ENCODE measurements at places on chromosomes 3 and 15.

- DNase-seq: no peak
These were observed 40.0 kb downstream of the ATP2C1 start for GRCh38 chr3:130933801-130934345.

- peak; percentile 4 for DNase-seq
These were observed 55.1 kb upstream of the POLR2M start for GRCh38 chr15:57651445-57651844.

GRCh38 chr3:50657407-50657806 is 17.3 kb upstream of the DOCK3 start:
- no peak for DNase-seq

- no peak for DNase-seq
These were observed 25.3 kb downstream of the CAPN3 start for GRCh38 chr15:42384597-42384996.

GRCh38 chr3:182947888-182948287 is 32.5 kb downstream of the DCUN1D1 start:
- DNase-seq: peak; percentile 86

DNA sequence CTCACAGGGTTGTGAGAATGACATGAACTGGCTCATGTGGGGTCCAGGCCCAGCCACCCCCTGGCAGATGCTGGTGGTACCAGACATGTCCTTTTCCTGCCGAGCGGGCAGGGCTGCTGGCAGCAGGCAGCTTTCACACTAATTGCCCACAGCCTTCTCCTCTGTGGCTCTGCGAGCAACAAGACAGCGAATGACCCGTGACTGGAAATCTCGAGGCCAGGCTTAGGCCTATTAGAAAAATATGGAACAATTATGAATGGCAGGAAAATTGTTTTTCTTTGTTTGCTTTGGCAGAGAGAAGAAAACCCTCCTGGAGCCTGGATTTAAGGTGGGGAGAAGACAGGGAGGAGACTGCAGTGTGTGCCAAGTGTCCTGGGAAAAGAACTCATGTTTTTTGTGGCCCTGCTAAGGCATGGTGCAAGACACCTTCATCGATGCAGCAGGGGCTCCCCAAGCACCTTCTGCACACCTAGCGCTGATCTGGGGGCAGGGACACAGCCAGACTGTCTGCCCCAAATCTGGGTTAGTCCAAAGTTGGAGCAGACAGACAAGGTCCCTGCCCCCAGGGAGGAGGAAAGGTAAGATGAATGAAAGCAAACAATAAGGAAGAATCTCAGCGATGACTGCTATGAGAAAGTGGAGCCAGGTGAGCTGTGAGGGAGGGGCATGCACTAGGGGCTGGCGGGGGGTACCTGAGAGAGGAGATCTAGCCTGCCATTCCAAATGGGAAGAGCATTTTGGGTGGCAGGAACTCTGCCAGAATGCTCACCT is 193.8 kb upstream of the TLE3 start:
- no peak for DNase-seq

DNA sequence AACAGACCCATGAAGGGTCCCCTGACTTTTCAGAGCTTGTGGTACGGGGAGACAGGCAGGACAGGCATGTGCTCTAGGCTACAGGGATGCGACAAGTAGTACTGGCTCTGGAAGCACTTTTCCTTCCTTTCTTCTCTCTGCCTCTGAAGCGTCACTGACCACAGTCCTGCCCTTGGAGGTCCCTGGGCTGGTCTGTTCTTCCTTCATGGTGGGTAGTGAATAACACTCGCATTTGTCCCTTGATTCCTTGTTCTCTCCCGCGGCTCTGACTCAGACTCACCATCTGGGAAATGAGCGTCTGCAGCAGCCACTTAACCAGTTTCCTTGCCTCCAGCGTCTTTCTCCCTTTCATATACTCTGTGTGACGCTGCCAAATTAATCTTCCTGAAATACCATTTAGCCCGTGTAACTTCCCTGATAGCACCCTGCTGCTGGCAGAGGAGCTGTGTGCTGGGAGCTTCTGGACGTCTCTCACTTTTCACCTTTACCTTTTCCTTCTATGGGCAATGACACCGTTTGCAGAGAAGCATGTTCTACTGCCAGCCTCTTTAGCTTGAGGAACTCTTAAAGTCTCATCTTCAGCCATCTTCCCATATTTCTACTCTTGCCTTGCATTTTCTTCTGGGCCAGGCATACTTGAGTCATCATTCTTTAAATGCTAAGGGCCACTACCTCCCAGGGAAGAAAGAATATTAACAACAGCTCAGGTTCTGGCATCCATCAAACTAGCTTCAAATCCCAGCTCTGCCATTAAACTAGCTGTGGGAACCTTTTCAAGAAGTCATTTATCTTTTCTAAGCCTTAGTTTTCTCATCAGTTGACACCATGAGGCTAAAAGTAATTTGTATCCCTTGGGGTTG is 33.6 kb downstream of the TMEM45A start:
- no peak for DNase-seq

DNA sequence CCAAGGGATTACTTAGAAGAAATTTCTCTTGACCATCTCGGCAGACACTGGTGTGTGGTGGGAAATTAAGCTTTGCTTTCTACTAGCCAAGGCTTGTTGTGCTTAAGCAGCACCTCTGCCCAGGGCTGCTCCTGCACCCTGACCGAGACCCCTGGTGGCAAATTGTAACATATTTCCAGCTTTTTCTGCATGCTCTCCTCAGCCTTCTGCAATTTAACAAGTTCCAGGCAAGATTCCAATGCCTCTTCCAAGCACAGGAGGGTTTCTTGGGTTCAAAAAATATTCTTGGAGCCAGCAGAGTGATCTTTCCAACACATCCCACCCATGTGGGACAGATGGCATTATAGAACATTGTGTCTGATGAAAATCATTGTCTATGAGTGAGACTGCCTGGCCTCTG is 210.5 kb downstream of the CLSTN2 start:
- no peak for DNase-seq

DNA sequence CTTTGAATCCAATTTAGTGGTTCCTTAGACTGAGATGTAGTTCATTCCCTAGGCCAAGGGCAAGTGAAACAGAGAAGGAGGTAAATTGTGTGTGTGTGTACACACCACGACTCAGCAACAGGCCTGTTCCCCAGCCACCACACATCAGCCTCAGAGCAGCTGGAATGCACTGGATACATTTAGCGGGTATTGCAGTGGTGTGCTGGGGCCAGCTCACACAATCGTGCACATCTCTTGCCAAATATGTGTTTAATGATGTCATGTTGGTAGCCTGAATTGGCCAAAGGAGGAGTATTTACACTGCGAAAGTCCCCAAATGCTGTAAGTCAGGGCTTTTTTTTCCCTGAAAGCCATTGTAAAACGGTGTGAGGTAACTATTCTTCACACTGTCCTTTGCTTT is 82.3 kb downstream of the RBPMS2 start:
- DNase-seq: no peak

- no peak for DNase-seq
These were observed 70.1 kb upstream of the MEF2A start for GRCh38 chr15:99495430-99496301.

GRCh38 chr3:24622138-24622537 is 127.5 kb upstream of the THRB start:
- DNase-seq: peak; percentile 6

- DNase-seq: peak; percentile 62
These were observed 45.0 kb downstream of the ESYT3 start for GRCh38 chr3:138479438-138479863.

DNA sequence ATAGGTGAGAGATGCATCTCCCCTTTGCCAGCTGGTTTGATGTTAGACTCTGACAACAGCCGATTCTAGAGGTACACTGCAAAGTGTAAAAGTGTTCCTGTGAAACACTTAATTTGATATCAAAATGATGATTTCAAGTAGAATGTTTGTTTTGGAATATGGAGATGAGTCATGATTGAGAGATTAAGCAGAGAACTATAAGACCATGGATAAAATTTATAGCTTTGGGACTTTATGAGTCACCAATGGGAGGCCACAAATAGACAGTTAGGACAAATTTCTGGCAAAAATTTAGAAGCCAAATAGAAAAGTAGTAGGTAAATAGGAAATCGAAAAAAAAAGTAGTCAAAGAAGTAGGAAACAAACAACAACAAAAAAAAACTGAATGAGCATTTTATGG is 672.5 kb downstream of the NSUN3 start:
- no peak for DNase-seq

GRCh38 chr15:87021751-87022150 is 942.1 kb downstream of the AGBL1 start:
- DNase-seq: no peak

- DNase-seq: no peak
These were observed 18.7 kb downstream of the TGM4 start for GRCh38 chr3:44893097-44893496.

- no peak for DNase-seq
These were observed 34.6 kb upstream of the ESYT3 start for GRCh38 chr3:138399766-138400165.

DNA sequence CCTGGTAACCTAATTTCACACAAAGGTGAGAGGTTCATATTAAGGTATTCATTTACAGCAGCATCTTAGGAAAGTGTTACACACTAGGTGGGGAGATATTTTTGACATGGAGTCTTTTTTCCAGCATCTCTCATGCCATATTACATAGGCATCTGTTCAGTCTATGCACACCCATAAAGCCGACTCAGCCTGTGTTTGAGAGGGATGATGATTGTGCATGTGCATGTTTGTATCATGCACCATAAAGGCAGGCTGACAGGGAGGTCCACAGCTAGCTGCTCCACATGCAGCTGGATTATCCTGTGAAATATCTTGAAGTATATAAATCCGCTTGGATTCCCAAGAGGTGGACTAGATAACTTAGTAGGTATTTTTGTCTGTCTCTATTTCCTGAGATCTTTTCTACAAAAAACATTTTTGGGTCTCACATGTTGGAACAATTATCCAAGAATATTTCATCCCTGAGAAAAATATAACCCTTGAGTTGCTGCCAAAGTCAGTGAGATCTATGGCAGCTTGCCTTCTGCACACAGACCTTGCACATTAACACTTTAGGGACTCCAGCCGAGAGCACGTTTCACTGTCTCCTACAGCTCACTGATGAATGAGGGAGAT is 288.4 kb upstream of the DPH6 start:
- no peak for DNase-seq

DNA sequence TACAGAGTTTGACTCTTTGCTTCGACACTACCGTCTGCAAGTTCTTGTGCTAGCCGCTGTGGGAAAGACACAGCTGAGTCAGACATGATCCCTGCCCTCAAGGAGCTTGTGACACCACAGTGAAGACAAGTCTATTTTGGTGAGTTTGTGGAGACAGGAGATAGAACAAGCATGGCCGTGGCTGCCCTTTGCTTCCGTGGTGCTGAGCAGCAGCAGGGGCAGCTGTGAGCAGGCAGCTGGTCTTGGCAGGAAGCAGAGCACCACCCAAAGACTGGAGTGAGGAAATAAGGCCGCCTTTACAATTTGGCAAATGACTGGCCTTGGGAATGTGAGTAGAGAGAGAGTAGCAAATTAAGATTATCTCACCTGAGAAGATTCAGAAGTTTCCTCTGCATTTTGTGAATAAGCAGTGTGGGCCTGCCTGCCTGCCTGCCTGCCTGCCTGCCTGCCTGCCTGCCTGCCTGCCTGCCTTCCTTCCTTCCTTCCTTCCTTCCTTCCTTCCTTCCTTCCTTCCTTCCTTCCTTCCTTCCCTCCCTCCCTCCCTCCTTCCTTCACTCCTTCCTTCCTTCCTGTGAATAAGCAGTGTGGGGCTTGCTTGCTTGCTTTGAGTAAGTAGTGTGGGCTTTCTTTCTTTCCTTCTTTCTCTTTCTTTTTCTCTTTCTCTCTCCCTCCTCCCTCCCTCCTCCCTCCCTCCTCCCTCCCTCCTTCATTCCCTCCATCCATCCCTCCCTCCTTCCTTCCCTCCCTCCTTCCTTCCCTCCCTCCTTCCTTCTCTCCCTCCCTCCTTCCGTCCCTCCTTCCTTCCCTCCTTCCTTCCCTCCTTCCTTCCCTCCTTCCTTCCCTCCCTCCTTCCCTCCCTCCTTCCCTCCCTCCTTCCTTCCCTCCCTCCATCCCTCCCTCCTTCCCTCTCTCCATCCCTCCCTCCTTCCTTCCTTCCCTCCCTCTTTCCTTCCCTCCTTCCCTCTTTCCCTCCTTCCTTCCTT is 1.6 kb upstream of the GCNT3 start:
- DNase-seq: no peak

DNA sequence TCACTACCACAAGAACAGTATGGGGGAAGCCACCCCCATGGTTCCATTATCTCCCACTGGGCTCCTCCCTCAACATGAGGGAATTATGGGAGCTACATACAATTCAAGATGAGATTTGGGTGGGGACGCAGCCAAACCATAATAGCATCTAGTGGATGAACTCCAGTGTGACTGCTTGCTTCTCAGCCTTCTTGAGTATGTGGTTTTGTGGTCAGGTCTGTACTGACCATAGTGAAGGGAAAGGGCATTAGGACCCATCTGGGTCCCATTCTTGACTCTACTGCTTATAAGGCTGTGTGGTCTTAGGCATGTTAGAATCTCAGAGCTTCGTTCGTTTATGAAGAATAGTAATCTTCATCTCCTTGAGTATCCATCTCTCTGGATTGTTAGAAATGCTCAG is 81.4 kb downstream of the CGNL1 start:
- DNase-seq: peak; percentile 7

DNA sequence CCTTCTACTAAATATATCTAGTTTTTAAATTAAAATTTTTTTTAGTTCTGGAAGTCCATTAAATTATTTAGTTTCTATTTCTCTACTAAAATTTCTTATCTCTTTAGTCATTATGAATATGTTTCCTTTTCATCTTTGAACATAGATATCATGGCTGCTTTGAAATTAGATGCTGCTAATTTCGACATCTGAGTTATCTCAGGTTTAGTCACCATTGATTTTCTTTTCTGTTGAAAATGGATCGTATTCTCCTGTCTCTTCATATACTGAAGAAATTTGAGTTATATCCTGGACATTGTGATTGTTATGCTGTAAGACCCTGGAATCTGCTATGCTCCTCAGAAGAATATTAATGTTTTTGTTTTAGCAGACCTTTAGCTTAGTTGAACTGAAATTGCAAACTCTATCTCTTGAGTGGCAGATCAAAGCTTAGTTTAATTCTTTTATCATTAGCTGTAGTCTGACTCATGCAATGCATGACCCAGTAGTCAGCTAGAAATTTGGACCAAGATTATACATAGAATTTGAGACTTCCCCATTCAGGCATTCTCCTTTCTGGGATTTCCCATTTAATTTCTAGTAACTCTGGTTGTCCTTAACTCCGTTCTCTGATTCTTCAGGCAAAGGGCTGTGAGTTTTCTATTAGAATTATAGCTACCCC is 439.8 kb upstream of the IL12A start:
- no peak for DNase-seq
